ENCODE measurements at places on chromosomes 12 and 14.
A peak's percentile ranks its signal among the peaks of the same experiment; 100 is the strongest.

DNA sequence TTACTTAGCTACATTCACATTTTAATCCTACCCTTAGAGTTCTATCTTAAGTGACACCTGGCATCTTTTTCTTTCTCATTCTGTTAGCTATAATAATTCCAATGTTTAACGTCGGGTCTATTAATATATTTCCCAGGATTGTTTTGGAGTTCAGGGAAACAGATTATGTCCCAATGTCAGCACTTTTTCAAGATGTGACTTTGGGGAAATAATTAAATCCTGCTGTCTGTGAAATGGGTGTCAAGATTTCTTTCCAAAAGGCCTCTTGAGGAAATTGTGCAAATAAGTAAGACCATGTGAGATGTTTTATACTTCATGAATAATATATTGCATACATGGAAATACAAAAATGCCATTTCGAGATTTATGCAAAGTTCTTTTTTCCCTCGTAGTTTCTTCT is 887.6 kb upstream of the SEL1L start:
- no peak overlapping the region for H3K27ac ChIP-seq
- H3K4me1 ChIP-seq: peaks cover 4% of the 10 kb centered on the region
- DNase-seq: no peak
- H3K27me3 ChIP-seq: no peaks in the 10 kb centered on the region

- DNase-seq: no peak
- H3K27me3 ChIP-seq: peaks cover 7% of the 10 kb centered on the region
- no peaks in the 10 kb centered on the region for H3K36me3 ChIP-seq
- H3K4me3 ChIP-seq: no peak overlapping the region
- no peak overlapping the region for H3K27ac ChIP-seq
Measured at GRCh38 chr12:127127897-127128296, 1139.1 kb upstream of the TMEM132C start.

DNA sequence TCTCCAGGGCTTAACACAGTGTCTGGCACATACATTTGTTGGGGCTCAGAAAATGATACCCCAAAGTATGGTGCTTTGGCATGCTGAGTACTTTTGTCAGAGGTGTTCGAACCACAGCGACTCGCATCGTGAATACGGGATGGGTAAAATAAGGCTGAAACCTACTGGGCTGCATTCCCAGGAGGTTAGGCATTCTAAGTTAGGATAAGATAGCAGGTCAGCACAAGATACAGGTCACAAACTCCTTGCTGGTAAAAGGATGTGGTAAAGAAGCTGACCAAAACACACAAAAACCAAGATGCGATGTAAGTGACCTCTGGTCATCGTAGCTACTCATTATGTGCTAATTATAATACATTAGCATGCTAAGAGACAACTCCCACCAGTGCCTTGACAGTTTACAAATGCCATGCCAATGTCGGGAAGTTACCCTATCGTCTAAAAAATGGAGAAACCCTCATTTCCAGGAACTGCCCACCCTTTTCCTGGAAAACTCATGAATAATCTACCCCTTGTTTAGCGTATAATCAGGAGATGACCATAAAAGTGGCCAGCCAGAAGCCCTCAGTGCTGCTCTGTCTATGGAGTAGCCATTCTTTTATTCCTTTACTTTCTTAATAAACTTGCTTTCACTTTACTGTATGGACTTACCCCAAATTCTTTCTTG is 3.3 kb upstream of the AEBP2 start:
- H3K27ac ChIP-seq: no peak overlapping the region
- H3K36me3 ChIP-seq: no peaks in the 10 kb centered on the region
- H3K4me1 ChIP-seq: peaks cover 16% of the 10 kb centered on the region
- DNase-seq: no peak

DNA sequence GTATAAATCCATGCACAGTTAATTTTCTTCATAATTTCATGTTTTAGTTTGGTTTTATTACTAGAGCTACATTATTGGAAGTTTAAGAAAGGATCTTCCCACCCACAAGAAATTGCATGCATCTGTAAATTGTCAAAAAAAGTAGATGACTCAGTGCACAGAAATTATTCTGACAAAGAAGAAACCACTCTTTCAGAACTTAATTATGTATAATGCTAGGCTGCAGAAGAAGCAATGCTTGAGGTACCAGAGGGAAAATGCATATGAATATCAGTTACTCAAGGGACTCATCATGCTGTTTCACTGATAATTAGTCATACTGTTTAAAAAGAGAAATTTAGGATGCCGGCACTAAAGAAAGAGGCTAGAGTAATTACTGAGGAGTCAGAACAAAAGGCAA is 147.0 kb downstream of the SLC16A7 start:
- H3K27me3 ChIP-seq: no peaks in the 10 kb centered on the region
- H3K4me3 ChIP-seq: no peak overlapping the region
- H3K4me1 ChIP-seq: peaks cover 5% of the 10 kb centered on the region

- peak overlapping the region; percentile 81 for H3K4me3 ChIP-seq
- H3K36me3 ChIP-seq: peaks cover 6% of the 10 kb centered on the region
- no peaks in the 10 kb centered on the region for H3K27me3 ChIP-seq
- DNase-seq: no peak
- peaks cover 50% of the 10 kb centered on the region for H3K4me1 ChIP-seq
- H3K27ac ChIP-seq: peak overlapping the region; percentile 45
Measured at GRCh38 chr14:75430116-75430515, 2.3 kb downstream of the JDP2 start.

- H3K4me3 ChIP-seq: peak overlapping the region; percentile 97
- H3K36me3 ChIP-seq: no peaks in the 10 kb centered on the region
- H3K27me3 ChIP-seq: no peaks in the 10 kb centered on the region
- peaks cover 14% of the 10 kb centered on the region for H3K4me1 ChIP-seq
- H3K27ac ChIP-seq: peak overlapping the region; percentile 60
- DNase-seq: no peak
Measured at GRCh38 chr12:132686825-132687210, 324 bp downstream of the POLE start.

DNA sequence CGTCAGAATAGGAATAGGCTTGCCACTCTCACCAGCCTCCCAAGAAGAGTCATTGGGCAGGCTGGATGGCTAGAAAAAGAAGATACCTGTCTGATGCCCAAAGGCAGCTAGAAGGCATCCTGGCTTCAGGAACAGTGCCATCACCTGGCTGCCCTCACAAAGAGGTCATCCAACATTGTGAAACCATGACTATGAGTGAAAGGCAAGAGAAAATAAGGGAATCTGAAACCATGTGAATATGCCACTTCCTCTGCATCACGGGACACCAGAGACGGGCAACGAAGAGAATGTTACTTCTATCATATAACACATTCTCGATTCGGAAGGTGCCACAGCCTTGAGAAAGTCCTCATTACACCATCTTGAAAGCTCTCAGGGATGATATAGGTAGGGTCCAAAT is 182.0 kb downstream of the DAD1 start:
- no peaks in the 10 kb centered on the region for H3K36me3 ChIP-seq
- H3K27ac ChIP-seq: no peak overlapping the region
- no peaks in the 10 kb centered on the region for H3K4me1 ChIP-seq
- no peak for DNase-seq

DNA sequence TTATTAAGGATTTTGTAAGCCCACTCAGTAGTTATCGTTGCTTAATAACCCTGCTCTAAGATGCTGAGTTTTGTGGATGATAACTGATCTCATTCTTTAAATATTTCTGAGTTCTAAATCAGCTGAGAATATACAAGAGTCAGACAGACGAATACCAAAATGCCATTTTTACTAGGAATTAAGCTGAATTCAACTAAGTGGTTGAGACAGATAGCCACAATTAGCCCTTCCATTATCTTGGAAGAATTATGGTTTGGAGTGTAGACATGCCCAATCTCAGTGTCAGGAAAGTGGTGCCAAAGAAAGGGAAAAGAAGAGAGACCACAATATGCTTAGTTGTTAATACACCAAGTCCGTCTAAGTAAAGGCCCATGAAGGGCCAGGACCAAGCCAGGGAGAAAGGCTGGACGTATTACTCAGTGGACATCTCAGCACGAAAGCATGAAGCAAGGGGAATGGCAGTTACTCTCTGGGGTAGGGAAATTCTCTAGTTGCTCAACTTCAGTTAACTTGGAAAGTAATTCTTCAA is 58.6 kb downstream of the KCNA5 start:
- H3K27ac ChIP-seq: no peak overlapping the region
- no peak for DNase-seq
- H3K4me3 ChIP-seq: no peak overlapping the region
- H3K4me1 ChIP-seq: no peaks in the 10 kb centered on the region
- H3K27me3 ChIP-seq: peaks cover 23% of the 10 kb centered on the region

DNA sequence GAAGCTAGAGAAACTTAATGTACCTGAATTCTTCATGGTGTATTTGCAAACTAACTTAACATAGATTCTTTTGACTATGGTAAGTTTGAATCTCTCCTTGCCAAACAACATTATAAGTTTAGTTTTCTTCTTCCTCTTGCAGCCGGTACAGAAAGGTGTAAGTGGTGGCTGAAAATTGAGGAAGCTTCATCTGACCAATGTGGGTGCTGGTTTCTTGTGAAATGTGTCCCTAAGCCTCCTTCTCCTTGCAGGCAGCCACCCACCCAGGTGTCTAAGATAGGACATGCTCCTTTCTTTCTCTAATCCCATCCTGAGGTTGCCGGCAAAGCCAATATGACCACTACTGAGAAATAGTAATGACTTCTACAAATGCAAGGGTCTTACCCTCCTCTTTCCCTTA is 20.6 kb downstream of the GSG1 start:
- peaks cover 13% of the 10 kb centered on the region for H3K36me3 ChIP-seq
- H3K4me1 ChIP-seq: no peaks in the 10 kb centered on the region
- H3K4me3 ChIP-seq: no peak overlapping the region
- H3K27ac ChIP-seq: no peak overlapping the region
- H3K27me3 ChIP-seq: no peaks in the 10 kb centered on the region

- DNase-seq: no peak
- peaks cover 88% of the 10 kb centered on the region for H3K4me1 ChIP-seq
- no peaks in the 10 kb centered on the region for H3K36me3 ChIP-seq
Measured at GRCh38 chr14:95504135-95505029, 12.1 kb downstream of the SYNE3 start.

GRCh38 chr12:77070800-77071449 is 5.6 kb upstream of the E2F7 start:
- no peak overlapping the region for H3K27ac ChIP-seq
- no peak for DNase-seq
- no peaks in the 10 kb centered on the region for H3K4me1 ChIP-seq
- no peaks in the 10 kb centered on the region for H3K36me3 ChIP-seq

GRCh38 chr14:34804933-34805332 is 70.2 kb downstream of the BAZ1A start:
- no peak overlapping the region for H3K4me3 ChIP-seq
- no peak for DNase-seq
- no peaks in the 10 kb centered on the region for H3K4me1 ChIP-seq
- H3K27me3 ChIP-seq: no peaks in the 10 kb centered on the region
- no peak overlapping the region for H3K27ac ChIP-seq
- H3K36me3 ChIP-seq: peaks cover 52% of the 10 kb centered on the region

DNA sequence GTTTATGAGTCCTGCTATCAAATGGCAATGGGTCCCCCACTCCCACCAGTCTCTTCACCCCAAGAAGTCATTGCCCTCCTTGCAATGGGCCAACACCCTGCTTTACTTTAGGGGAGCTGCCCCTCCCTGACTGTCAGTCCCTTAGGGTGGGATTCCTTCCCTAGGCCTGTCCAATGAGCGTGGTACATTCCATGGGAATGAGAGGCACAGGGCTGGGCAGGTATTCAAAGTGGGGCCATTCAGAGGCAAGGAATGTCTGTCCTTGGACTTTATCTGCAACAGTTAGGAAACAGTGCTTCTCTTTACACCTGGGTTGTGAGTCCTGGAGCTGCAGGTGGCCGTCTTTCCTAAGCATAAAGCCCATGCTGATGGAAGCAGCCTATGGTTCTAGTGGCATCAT is 40.8 kb downstream of the TMEM132C start:
- H3K27ac ChIP-seq: no peak overlapping the region
- DNase-seq: no peak
- no peaks in the 10 kb centered on the region for H3K27me3 ChIP-seq
- H3K4me1 ChIP-seq: no peaks in the 10 kb centered on the region

Measured in suprapubic skin (tissue), 4 donors.